ENCODE measurements at places on chromosomes 3 and 15.
A peak's percentile ranks its signal among the peaks of the same experiment; 100 is the strongest.

DNA sequence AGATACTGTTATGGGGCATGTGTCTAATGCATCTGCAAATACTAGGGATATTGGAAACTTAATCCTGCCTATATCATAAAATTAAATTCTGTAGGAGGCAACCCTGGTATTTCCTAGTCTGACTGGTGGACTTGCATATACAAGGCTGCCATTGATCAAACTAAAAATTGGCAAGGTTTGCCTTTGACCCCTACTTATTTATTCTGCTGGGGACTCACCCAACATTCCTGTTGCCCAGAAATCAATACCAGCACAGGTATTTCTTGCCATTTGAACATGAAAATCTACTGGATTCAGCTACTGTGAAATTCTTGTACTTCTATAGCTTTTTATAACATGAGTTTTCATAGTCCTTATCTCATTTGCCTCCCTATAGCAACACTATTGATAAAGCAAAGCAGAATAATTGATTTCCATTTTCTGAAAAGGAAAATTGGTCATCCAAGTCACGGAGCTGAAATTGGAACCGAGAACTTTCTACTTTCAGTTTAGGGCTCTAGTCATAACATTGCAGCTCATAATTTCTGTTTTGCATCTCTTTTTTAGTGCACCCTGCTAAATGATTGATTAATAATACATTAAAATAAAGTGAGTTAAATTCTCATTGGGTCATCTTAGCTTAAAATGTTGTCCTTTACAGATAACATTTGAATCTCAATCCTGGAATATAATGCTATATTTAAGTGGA, 365.2 kb downstream of the MFSD1 start:
- DNase-seq = no peak

- DNase-seq = no peak
Observed at GRCh38 chr3:144033240-144033589, 61.6 kb downstream of the DIPK2A start.

- no peak for DNase-seq
Observed at GRCh38 chr15:78937132-78937739, 7.6 kb downstream of the CTSH start.

GRCh38 chr3:113985541-113985940, 37.7 kb downstream of the ZDHHC23 start:
- no peak for DNase-seq

DNA sequence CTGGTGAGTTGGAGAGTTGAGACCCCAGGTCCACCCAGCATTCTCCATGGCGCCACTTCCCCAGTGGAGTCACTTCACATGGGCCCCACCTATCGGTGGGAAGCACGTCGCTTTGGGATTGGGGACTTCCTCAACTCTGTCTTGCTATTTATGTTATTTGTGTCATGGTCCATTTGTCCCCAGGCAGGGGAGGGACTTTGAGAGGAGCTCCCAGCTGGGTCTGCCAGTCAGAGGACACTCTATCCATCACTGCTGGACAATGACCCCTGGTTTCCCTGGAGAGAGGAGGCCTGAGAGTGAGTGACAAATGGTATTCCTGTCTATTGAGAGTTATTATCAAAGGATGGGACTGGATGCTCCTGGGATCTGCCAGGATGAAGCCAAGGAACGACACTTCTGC, 127.6 kb downstream of the RAB11A start:
- no peak for DNase-seq

GRCh38 chr3:2156244-2156847, 57.7 kb downstream of the CNTN4 start:
- DNase-seq = peak; percentile 3

DNA sequence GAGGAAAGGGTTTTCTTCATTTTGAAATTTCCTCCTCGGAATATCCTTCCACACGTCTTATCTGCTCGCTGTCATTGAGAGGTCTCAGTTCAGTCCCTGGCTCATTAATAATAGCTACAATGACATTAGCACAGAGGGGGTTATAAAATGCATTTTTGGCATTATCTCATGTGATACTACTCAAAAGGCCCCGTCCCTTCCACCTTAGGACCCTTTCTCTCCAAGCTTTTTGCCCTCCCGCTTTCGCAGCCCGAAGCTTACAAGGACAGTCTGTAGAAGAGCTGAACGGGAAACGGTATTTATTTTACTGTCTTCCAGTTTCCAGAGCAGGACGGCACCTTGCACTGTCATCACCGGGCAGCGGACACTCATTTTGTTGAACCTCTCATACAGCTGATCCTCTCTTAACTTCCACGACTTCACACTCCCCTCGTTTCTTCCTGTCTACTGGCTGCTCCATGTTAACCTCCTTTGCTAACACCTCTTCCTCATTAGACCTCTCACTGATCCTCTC, 5.6 kb upstream of the PLEKHO2 start:
- DNase-seq = no peak

DNA sequence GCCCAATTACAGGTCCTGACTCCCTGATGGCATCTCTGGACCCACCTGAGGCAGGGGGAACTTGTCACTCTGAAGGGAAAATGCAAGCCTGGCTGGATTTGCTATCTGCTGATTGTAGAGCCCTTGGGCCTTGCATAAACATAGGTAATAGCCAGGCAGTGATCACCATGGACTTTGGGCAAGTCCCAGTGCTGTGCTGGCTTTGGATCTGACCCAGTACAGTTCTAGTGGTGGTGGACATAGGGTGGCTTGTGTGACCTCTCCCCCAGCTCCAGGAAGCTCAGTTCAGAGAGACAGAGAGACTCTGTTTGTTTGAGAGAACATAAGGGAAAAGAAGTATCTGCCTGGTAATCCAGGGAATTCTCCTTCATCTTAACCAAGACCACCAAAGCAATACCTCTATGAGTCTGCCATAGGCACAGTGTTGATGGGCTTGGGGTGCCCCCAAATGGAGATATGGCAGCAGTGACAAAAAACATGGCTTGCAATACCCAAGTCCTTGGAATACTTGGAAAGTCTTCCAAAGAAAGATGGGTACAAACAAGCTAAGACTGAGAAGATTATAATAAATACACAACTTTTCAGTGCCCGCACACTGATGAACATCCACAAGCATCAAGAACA, 348.5 kb downstream of the PYDC2 start:
- DNase-seq = no peak

- no peak for DNase-seq
Observed at GRCh38 chr3:150033721-150034120, 63.0 kb upstream of the PFN2 start.

GRCh38 chr3:53102601-53103147, 27.6 kb downstream of the RFT1 start:
- peak; percentile 62 for DNase-seq

DNA sequence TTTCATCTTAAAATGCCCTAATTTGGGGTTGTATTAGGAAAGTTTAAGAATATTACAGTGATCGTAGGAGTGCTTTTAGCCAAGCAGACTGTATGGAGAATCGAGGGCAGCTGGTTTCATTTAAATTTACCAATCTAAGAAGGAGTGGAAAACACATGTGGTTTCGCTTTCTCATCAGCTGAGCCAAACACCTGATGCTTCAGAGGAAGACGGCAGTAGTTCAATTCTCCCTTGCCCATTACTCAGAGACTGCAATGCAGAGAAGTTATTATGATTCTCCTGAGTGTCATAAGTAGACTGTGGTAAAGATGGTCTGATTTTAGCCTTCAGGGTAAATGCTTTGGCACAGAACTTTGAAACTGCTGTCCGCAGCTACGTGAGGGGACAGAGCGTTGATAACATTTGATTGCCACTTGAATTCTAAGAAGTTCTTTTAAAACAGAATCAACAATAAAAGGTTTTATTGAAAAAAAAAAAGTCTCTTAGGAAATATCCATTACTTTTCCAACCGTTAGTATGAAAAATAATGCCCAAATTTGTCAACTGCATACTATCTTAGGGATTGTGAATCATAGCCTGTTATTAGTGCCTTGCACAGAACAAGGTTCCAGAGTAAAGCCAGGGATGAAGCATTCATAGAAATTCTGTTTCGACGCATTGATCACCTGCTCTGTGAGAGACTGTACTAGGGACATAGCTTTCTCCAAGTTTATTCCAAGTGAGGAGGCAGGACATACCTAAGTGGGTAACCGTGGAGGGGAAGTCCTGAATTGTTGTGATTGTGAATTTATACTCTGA, 25.6 kb downstream of the LYSMD4 start:
- DNase-seq = no peak

DNA sequence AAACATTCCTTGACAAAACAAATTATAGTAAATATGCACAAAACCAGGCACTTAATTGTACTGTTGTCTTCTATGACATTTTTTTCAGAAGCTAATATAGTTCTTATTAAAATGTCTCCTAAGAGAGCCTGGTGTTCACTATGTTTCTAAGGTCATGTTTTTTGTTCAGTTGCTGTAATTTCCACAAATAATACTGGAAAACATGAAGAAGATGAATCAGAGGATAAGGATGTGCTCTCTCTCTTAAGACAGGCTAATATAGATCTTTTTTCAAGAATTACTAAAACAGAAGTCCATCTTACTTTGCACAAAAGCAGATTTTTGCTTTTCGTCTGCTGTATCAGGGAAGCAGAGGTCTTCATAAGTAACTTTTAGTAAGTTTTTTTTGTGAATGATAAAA, 823.0 kb upstream of the NECTIN3 start:
- no peak for DNase-seq

DNA sequence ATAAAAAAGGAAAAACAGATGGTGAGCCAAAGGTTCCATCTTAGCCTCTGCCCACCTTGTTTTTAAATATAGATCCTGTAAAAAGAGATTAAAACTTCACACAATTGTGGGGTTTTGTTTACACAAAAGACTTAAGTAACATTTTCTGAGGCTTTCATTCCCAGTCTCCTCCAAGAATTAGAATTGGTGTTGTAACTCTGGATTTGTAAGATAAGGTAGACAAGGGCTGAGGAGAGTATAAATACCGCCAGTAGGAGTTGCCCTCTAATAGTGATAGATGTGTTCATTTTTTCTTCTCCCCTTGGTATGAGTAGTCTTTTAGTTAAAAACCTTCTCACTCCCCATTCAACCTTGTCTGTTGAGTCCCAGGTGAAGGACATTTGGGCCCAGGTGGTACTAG, 8.5 kb downstream of the MINDY2 start:
- DNase-seq = no peak

- DNase-seq = no peak
Observed at GRCh38 chr3:189457201-189457607, 174.0 kb upstream of the TP63 start.

GRCh38 chr3:42666022-42666421, 12.5 kb downstream of the ZBTB47 start:
- DNase-seq = no peak

DNA sequence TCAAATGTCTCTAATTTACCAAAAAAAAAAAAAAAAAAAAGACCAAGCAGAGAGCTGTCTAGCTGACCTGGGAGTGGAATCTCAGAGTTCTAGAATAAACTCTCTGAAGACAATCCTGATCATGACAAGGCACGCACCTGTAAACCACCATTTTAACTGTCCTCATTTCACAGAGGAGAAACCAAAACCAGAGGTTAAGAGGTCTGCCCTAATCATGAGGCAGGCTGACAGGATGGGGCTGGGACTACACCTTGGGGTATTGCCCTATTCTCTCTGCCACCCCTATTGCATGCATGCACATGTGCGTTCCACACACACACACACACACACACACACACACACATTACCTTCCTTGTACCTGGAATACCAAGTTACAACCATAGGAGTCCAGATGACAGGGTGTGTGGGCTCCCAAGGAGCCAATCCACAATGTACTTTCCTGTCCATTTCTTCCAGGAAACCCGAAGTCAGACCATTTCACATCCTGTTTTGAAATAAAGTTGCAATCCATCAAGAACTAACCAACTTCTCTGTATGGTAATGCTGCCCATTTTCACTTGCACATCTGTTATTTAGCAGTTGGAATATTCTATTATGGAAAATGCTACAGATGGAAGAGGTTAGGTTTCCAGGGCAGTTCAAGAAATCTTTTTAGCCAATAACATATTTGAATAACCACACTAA, 34.6 kb downstream of the HSPBAP1 start:
- DNase-seq = no peak

- no peak for DNase-seq
Observed at GRCh38 chr3:172973799-172974198, 167.2 kb downstream of the SPATA16 start.

DNA sequence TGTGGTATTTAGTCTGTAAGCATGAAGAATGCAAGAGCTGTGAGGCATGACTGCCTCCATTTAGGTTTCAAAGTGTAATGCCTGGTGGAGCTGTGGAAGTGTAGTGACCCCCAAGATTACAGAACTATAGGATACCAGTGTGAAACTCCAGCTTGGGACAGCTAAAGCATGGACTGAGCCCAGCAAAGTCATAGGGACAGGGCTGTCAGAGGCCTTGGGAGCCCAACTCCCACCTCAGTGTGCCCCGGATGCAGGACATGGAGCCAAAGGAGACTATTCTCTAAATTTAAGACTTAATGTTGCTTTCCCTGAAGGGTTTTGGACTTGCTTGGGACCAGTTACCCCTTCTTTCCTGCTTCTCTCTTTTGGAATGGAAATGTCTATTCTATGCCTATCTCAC, 10.8 kb downstream of the GPR15 start:
- DNase-seq = no peak

Data from GM19239 (cell line).